Neural crest cell (in vitro differentiated cells): ENCODE measurements at places on chromosomes 1 and 21. TPM values are rescaled to one million over a fixed set of nuclear protein-coding genes. Genes with fewer than 3 reads are reported as not detected.
A peak's percentile ranks its signal among the peaks of the same experiment; 100 is the strongest.

Gene WNT9A
- 0.48 and 0.54 TPM in 2 replicates for total RNA-seq

Gene FGR
- not detected in 2 replicates for total RNA-seq

Gene UBXN11
- 33.5 and 35.5 TPM in 2 replicates for total RNA-seq

Gene RRAGC
- total RNA-seq: 21.0 and 24.1 TPM in 2 replicates

Gene C1orf141
- not detected in 2 replicates for total RNA-seq

Gene TNFRSF18
- total RNA-seq: not detected in 2 replicates

DNA sequence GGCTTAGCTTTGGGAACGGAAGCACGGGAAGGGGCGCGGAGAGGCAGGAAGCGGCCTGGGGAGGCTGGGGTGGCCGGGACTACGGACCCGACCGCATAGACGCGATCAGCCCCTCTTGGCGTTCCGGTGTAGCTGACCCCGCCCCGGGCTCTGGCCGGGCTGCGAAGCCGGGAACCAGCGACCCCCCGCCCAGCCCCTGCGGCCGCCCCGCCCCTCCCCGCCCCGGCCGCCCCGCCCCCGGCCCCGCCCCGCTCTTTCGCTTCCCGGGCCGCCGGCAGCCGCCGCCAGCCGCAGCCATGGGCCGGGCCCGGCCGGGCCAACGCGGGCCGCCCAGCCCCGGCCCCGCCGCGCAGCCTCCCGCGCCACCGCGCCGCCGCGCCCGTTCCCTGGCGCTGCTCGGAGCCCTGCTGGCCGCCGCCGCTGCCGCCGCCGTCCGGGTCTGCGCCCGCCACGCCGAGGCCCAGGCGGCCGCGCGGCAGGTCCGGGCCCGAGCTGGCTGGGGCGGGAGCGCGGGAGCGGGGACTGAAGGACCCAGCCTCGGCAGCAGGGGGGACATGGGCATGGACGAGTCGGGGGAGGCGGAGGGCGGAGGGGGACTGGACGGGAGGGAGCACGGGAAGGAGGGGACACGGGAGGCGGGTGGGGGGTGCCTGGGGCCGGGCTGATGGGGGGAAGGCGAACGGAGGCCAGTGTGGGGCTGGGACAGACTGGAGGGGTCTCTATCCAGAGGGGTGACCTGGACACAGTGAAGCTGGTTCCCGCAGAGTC is at the start of gene SELENON:
Gene SELENON, plus strand, starts transcription at position 259 of the 768 bp plus-strand sequence. Its CDS starts 38 bp downstream, at position 297.
- DNase-seq: peak; percentile 67

DNA sequence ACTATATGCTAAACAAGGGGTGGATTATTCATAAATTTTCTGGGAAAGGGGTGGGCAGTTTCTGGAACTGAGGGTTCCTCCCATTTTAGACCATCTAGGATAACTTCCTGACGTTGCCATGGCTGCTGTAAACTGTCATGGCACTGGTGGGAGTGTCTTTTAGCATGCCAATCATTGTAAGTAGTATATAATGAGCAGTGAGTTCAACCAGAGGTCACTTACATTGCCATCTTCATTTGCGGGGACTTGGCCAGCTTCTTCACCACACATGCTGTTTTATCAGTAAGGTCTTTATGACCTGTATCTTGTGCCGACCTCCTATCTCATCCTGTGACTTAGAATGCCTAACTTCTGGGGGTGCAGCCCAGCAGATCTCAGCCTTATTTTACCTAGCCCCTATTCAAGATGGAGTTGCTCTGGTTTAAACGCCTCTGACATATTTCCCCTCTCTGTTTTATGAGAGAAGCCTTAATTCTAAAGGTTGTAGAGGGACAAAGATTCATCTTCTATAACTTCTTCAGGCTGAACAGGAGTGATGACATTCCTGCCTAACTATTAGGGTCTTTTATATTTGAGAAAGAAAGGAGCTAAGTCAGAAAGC is 60.4 kb downstream of the DIP2A start:
- DNase-seq: no peak

- no peak for DNase-seq
Observed at GRCh38 chr1:214186103-214186824, 94.7 kb upstream of the SMYD2 start.

GRCh38 chr1:172832006-172832725 is 173.3 kb downstream of the FASLG start:
- DNase-seq: no peak

DNA sequence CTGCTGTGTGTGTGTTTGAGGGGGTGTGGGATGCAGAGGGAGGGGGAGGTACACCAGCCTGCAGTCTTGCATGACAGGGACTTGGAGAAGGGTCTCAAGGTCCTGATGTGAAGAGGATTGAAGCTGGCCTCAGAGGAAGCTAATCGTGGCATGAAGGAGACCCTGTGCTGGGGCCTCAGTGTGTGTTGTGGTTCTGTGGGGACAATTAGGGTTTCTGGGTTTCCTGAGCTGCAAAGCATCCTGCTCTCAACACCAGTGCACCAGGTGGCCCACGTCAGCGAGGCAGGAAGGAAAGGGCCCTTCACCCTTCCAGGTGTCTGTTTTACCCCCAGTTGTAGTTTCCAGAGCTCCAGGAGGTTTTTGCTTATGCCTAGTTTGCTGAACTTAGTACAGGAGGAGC is 52.8 kb downstream of the TENT5C start:
- no peak for DNase-seq

DNA sequence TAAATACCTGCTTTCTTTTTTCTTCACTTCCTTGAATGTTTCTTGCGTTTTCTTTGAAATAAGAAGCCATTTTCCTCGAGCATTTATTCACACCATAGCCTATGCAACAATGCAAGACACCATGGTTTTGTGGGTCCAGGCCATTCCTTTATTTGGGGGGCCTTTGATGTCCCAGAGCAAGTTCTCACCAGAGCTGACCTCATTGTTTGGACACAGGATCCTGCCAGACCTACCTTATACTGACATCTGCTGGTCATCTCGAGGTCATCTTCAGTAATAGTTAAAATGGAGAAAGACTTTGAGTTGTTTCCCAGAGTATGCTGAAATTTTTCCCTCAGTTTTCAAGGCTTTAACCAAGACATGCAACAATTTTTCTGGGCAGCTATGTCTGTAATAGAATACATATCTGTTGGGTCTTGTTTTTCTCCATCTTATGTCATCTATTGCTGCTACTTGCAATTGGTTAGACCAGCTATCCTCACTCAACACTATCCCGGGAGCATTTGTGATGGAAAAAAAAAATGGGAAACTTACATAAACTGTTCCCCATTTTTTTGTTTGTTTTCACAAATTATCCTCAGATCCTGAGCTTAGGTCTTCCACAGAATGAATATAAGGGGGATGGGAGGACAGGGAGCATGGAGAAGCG is 34.0 kb upstream of the BACE2 start:
- no peak for DNase-seq

GRCh38 chr21:42845296-42845965 is 33.9 kb downstream of the WDR4 start:
- no peak for DNase-seq

DNA sequence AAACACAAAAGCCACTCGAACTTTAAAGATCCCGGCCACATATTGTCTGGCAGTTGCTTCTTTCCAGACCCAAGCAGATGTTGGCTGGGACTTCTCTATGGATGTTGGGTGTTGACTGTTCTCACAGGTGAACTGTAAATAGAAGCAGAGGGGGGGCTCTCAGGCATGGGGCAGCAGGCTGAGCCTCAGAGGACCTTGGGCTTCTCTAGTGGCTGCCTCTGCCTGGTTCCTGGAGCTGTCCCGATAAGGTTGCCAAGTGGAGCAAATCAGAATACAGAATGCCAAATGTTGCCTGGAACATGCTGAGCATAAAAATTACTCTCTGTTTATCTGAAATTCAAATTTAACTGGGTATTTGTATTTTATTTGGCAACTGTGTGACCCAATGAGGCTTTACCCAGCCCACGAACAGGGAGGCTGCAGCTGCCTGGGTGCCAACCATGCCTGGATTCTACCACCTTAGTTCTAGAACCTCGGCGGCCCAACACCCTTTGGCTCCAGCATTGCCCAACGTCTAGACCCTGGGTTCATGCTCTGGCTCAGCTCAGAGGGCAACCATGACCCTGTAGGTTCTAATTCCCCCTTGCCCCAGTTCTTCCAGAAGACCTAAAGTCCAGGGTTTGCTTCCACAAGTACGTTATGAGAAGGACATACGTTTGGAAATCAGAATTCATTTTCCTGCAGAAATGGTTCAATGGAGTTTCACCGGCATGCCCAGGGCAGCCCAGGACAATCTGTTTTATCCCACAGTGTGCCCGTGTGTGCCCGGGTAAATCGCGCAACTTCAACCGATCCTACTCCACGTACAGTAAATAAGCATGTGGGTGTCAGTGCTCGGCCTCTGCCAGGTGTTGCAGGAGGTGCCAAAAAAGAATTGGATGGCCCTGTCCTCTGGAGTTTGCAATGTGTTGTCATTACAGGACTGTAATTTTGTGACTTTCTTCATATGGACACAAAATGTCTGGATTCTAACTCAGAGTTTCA is 5.4 kb upstream of the SLC45A1 start:
- DNase-seq: no peak

- no peak for DNase-seq
Observed at GRCh38 chr1:89986020-89986419, 8.9 kb upstream of the ZNF326 start.

GRCh38 chr1:4786055-4786454 is 131.6 kb downstream of the AJAP1 start:
- no peak for DNase-seq

DNA sequence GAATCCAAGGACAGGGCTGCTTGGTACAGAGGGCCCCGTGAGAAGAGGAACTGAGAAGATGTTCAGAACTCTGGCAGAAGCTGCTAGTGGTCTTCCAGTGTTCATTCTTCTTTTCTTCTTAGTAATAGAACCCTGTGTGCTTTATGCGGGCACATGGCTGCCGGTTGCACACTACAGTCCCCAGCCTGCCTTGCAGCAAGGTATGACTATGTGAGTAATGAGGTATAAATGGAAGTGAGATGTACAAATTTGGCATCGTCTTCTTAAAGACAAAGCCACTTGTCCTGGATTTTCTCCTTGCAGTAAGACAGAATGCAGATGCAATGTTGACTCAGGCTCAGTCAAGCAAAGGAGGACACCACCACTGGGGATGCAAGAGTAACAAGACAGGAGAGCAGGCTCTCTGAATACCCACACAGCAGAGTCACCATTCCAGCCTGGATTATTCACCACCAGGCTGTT is 15.0 kb upstream of the ATP1B1 start:
- DNase-seq: no peak

DNA sequence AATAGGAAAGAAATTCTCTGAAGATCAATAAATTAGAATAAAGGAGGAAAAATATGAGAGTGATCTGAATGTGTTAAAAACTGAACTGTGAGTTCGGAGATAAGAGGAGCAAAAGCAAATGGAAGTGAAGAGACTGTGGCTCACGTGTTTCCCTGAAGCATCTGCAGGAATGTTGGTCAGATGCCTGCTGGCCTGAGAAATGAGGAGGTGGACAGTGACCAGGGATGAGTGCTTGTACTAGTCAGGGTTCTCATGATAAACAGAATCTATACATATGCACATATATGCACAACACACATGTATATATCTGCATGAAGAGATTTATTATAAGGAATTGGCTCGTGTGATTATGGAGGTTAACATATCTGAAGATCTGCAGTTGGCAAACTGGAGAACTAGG is 103.4 kb upstream of the TIAM1 start:
- no peak for DNase-seq

- no peak for DNase-seq
Observed at GRCh38 chr1:58727364-58727763, 27.5 kb upstream of the MYSM1 start.
